ENCODE measurements at places on chromosomes 13 and 19.

DNA sequence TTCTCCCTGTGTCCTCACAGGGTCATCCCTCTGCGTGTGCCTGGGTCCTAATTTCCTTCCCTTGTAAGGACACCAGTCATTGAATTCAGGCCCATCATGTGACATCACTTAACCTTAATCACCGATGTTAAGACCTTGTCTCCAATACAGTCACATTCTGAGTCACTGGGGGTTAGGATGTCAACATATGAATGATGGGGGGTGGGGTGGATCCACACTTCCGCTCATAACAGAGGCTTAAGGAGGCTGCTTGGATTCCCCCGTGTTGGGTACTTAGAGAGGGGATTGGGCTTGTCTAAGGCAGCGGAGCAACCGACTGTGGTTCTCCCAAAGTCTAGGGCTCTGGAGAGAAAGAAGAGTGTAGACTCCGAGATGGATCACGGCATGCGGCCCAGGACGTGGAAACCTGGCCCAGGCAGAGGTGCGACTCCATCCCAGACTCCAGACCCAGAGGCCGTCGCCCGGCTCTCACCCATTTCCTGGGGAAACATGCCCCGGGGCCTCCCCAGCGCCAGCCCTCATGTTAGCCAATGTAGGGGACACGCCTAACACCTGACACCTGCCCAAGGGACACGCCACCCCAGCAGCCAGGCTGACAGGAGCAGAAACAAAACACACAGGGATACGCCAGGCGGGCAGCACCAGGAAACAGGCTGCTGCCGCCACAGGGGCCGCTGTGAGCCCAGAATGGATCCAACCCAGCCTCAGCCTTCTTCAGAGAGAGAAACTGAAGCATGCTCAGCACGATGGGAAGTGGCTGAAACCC is 17.1 kb upstream of the IGLON5 start:
- DNase-seq, result no peak

DNA sequence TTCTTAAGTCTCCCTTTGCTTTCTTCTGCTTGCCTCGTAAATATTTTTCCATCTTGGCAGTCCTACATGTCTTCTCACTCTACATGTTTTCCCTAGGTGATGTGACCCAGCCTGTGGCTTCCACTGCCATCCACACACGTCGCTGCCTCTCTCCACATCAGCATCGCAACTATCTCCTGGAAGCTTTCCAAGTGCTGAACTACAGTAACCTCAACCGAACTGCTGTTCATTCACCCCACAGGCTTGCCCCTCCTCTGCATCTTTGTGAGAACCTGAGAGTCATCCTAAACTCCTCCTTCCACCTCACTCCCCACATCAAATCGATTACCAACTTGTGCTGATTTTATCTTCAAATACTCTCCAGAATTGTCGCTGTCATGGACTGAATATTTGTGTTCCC is 41.2 kb upstream of the USPL1 start:
- DNase-seq, result no peak

DNA sequence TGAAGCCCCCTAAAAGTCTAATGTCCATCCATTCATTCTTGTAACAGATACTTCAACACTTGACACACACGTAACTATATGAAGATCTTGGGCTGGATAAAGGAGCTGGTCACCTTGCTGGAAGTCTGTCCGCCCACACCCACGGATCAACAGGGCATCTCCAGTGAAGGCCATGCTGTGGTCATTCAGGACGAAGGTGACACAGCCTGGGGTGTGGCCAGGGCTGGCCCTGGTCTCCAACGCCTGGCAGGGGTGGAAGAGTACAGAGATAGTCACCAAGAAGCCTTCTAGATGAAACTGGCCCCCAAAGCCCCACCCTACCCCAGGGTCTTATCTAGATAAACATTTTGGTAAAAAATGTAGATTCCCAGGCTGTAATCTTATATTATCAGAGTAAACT is 6.8 kb upstream of the PHLDB3 start:
- DNase-seq, result no peak

DNA sequence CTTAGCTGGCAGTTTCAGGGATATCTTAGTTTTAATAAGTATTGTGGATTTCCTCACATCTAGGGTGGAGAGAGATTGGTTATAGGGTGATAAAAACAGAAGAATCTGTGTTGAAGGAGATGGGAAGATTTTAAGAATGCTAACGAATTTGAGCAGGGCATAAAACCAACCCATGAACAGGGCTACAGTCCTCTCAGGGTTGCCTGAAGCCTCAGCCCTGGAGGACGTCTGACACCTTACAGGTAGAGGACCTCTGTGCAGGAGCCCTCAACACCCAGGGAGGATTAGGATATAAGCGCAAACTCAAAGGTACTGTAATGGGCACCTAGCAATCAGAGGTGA is 461 bp upstream of the WASF3 start:
- no peak for DNase-seq

DNA sequence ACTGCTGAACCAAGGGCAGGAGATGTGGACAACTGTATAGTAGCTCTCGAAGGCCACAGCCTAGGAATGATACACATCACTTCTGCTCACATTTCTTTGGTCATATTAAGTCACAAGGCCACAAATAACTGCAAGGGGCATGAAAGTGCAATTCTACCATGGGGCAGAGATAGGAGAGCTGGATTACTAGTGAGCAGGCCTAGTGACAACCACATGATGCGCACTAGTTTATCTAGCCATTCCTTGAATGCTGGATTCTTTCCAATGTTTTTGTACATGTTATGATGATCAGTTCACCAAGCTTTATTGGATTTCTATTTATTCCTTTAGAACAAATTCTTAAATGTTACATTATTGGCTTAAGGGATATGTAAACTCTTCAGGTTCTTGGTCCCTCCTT is 100.7 kb downstream of the MIPEP start:
- no peak for DNase-seq

DNA sequence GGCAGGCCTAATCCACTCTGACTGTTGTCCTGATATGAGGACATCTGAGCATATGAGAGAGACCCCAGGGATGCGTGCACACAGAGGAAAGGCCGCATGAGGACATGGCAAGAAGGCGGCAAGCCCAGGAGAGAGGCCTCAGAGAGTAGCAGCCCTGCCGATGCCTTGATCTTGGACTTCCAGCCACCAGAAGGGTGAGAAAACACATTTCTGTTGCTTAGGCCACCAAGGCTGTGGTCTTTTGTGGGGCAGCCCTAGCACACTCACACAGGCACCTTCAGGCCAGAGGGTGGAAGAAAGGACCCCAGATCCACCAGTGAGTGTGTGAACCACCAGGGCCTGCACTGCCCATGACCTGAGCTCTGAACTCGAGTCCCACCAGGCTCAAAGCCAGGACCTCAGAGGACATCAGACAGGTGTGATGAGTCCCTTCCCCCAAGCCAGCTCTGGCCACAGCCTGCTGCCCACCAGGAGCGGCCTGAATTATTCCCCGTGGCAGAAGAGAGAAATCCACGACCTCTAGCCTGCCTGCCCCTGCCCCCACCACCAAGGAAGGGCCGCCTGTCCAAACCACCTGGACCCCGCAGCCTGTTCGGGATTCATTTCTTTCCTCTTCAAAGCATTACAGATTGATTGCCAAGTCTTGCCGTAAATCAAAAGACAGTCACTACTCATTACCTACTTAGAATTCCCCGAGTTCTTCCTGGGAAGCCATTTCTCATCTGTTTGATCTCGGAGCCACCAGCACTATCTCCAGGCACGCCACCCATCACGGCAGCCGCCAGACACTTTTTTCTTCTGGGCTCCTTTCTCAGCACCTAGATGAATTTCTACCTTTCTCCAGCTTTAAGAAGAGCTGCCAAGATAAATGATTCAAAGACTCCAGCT is 72.2 kb downstream of the CEBPG start:
- no peak for DNase-seq

- DNase-seq, result no peak
These were observed 334.4 kb downstream of the PCDH9 start for GRCh38 chr13:66895780-66896179.

- no peak for DNase-seq
These were observed 9.7 kb upstream of the USE1 start for GRCh38 chr19:17205237-17206140.

DNA sequence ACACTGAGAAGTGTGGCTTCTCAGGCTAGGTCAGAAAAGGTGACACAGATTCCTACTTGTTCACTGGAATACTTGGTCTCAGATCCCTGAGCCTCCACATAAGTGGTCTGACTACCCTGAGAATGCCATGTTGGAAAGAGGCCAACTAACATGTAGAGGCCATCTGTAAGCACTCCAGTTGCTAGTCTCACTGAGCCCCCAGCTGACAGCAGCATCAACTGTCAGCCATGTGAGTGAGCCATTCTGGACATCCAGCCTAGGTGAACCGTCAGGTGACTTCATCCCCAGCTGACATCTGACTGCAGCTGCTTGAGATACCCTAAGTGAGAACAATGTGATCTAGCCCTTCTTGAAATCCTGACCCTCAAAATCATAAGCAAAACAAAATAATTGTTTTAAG is 18.1 kb upstream of the ARL11 start:
- DNase-seq, result no peak

DNA sequence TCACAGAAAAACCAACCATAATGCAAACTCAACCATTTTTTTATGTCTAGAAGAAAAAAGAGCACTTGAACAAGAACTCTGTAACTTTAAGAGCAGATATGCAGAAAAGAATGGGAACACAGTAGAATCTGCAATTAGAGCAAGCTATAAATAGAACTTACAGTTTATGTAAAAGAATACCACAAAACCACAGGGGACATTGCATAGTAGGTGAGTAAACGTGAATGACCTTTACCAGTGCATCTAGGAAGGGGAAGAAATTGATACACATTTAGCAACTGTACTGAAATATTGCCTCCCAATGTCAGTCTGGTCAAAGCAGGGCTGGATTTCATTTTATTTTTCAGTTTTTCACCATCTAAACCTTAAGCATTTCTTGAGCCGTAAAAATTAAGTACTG is 242.2 kb upstream of the EDNRB start:
- no peak for DNase-seq

- DNase-seq, result no peak
These were observed 12.4 kb downstream of the CILP2 start for GRCh38 chr19:19550485-19550929.

- no peak for DNase-seq
These were observed 156.4 kb downstream of the COL4A1 start for GRCh38 chr13:110150384-110151101.

DNA sequence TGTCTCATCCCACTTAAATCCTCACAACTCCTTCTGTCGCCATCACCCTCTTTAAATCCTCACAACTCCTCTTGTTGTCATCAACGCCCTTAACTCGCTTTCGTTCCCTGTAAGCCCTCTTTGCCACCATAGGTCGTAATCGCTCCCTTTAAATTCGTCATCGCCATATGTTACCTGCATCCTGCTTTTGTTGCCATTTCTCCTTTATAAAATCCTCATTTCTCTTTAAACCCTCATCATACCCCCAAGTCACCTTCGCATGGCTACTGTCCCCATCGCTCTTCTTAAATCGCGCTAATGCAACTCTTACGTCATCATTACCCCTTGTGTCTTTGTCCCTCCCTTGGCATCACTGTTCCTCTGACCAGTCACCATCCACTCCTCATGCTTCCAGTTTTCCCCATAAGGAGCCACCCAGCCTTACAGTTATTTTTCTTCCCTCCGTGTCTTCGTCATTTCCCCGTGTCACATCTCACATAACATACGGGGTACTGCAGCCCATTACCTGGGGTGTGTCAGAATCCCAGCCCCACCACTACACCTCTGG is 539 bp downstream of the PLD3 start:
- no peak for DNase-seq

GRCh38 chr19:45161738-45162607 is 1.2 kb upstream of the NKPD1 start:
- DNase-seq, result no peak

- DNase-seq, result no peak
These were observed 33.8 kb downstream of the DHRS12 start for GRCh38 chr13:51770160-51770559.

DNA sequence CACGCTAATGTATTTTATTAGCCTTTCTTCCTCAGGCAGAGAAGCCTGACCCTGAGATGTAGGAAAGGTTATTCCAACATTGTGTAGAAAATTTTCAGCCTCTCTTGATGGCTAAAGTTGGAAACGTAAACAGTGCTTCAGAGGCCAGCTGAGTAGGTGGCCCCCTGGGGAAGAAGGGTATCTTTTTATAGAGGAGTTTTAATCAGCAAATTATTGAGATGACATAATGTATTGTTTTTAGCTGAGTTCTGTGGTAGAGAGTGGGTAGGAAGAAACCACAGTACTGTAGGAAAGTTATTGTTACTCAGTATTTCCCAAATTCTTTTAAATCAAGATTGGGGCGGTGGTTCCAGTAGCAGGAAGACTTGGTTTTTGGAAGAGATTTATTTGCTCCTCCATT is 268.8 kb downstream of the DLEU7 start:
- no peak for DNase-seq

- DNase-seq, result no peak
These were observed 7.0 kb upstream of the SEMA6B start for GRCh38 chr19:4566402-4567051.

GRCh38 chr13:98535501-98536354 is 41.2 kb downstream of the STK24 start:
- DNase-seq, result no peak

DNA sequence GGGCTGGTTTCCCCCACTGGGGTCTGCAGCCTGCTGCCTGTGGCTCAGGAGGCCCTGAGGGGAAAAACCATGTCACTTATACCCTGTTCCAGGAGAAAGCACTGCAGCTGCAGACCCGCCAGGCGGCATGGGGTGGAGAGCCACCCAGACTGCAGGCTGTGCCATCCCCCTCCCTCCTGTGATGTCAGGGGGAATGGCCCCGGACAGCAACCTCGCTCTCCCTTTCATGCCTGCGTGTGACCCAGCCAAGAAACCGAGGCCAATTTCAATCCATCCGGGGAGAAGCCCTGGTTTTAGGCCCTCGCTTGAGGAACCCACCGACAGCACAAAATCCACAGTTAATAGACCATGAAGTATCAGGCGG is 37.2 kb upstream of the MATK start:
- no peak for DNase-seq

DNA sequence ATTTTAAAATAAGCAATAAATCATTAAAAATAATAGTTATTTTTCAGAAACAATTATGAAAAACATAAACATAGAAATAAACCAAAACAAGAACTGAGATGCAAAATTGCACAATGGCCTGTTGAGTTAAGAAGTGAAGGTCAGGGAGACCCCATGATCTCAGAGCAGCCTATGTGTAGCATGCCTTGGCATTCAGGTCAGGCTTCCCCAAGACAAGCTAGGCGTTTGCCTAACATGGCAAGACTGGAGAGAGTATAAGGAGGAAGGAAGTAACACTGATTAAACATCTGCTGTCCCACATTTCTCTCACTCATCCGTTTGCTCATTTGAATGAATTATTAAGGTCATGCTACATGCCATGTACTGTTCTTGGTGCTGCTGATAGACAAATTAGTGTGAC is 291.8 kb downstream of the TSHZ3 start:
- DNase-seq, result no peak
